T follicular helper cell (primary cell): ENCODE measurements at places on chromosomes 3 and 15.

- no peak for DNase-seq
These were observed 1448.4 kb upstream of the ALCAM start for GRCh38 chr3:103918336-103918735.

DNA sequence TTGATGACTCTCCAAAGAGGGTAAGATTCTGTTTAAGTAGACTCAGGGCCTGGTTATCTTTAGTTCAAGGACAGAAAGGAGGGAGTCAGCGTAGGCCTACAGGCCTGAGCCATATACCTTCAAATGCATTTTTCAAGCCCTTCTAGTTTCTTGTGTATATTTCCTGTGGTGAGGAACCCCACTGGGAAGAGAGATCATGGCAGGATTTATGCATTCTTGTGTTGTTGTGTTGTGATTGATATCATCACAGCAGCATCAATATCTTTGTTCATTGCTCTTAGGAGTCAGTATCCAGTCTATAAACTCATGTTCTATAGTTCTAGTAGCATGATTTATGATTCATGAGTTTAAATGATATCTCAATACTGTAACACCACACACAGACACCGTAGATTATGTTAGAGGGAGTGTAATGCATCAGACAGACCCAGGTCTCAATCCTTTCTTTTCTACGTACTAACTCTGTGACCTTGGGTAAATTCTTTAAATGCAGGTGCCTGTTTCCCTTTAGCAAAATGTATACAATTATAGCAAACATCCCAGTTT, 427.5 kb downstream of the PDCD6IP start:
- DNase-seq = no peak

- DNase-seq = no peak
These were observed 58.7 kb downstream of the IFT80 start for GRCh38 chr3:160340351-160340750.

DNA sequence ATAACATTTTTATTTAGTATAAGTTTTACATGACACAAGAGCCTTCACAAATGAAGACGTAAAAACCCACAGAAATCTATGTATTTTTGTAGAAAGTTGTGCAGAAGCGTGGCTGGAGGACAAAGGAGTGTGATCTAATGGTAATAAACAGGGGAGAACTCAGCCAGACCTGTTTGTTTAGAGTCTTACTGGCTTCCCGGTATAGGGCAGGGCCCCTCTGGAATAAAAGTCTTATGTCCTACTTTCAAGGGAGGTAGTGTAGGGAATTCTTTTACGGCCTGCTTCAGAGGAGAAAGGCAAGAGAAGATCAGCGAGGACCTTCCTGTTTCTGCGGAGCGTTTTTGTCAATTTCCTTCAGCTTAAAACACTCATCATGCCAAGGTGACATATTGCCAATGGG, 103.6 kb downstream of the TGFBR2 start:
- DNase-seq = no peak

- DNase-seq = no peak
These were observed 26.5 kb downstream of the RTP1 start for GRCh38 chr3:187223799-187224198.

DNA sequence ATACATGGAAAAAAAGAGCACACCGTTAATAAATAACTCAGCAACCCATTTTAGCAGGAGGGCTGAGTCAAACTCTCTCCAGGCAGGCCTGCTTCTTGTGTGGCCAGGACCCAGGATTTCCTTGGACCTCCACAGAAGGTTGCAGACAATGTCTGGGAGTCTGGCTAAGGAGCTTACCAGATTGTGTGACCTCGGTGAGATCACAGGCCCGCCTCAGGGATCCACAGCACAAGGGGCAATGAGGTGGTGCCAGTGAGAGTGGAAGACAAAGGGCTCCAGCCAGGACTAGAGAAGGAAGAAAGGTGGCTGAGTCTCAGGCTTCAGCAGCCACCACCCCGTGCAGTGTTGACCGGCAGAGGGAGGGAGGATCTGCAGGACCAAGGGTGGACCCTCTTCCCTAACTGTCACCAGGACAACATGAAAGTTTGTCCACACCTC, 32.2 kb upstream of the SEC22A start:
- DNase-seq = no peak

GRCh38 chr3:167651826-167652225, 1.9 kb downstream of the WDR49 start:
- no peak for DNase-seq

GRCh38 chr3:129514110-129514509, 14.3 kb upstream of the RHO start:
- no peak for DNase-seq

DNA sequence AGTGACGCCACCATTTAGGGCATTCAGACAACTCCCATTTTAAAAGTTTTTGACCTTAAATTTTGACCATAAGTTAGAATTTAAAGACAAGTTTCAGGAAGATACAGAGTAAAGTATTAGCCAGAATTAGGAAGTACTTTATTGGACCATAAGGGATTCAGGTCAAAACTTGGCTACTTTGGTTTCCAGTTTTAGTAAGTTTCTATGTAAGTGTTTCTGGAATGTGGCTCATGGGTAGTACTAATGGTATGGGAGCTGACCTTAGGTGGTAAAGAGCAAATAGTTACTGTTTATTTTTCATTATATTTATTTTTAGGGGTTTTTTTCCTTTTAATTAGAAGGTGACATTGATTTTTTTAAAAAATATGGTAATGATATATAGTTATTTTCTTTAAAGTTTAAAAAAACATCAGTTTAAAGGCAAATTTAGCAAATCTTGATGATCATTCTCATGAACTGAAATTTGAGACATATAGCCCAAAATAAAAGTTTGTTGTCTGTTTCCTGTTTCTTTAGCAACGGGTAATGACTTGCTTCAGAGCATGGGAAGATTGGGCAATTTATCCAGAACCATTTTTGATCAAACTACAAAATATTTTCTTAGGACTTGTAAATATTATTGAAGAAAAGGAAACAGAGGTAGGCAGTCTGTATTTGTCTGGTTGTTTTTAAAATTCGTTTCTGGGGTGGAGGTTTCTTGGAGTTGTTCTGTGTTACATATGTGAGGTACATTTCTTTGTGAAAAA, 34.3 kb downstream of the U2SURP start:
- DNase-seq = no peak

DNA sequence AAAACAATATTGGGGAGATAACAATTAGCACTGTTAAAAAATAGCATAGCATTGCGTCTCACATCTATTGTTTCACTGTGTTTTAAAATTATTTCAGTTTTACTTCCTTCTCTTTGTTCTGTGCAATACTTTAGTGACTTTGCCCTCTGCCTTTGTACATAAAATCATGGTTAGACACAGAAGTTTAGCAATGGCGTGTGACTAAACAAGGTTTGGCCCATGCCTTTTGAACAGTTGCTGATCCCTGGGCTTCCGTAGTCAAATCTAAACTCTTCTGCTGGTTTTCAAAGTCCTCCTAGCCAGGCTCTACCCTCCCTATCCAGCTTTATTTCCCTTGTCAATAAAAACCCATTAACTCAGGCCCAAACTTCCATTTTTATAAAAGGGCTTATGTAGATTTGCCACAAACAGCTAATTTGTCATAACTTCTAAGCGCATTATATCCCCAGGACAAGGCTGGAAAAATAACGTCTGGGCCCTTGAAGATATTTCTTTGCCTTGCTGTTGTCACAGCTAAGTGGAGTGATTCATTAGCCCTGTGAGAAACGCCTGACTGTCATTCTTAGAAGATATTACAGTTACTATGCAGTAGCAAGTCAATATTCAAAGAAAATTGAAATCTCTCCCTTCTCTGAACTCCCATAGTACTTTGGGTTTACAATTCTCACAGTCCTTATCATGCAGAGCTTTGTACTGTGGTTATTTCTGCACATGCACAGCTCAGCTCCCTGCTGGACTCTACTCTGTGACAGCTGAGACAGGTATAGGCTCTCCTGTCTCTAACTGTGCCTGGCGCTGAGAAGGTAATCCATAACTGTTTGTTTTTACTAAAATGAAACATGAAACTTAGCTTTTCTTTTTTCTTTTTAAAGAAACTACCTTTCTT, 123.4 kb upstream of the SLC24A5 start:
- DNase-seq = no peak

- DNase-seq = no peak
These were observed 116.3 kb downstream of the TMCO5A start for GRCh38 chr15:38050529-38051448.

- DNase-seq = no peak
These were observed 2.1 kb downstream of the IDH2 start for GRCh38 chr15:90099868-90100831.

GRCh38 chr15:34682674-34683073, 72.1 kb downstream of the GJD2 start:
- no peak for DNase-seq

- DNase-seq = no peak
These were observed 42.1 kb downstream of the OXSR1 start for GRCh38 chr3:38207254-38208003.
